ENCODE measurements at places on chromosomes 1 and 21. TPM values are rescaled to one million over a fixed set of nuclear protein-coding genes. Genes with fewer than 3 reads are reported as not detected.

The SPRR2E gene
- not detected for polyA plus RNA-seq

The NBPF4 gene
- polyA plus RNA-seq = not detected

DNA sequence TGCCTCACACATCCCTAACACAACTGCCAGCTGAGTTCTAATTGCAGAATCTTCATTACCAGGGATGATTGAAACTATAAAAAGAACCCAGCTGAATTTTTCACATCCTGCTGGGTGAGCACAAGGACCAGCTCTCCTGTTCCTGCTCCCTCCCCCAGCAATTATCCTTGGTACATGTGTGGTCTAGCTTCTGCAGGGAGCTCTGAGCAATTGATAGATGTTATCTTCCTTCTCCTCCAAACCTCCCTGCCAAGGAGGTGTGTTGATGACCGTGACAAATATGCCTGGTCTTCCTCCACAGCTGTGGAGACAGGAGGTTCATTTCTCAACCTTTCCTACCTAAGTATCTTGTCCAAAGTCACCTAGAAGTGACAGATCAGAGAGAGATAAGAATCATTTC is 65.3 kb upstream of the MAN1A2 start:
- DNase-seq = no peak

GRCh38 chr1:209756615-209757445 is 977 bp downstream of the TRAF3IP3 start:
- peak; percentile 64 for DNase-seq

The MYOG gene
- polyA plus RNA-seq = not detected

The BMP8A gene
- not detected for polyA plus RNA-seq

GRCh38 chr1:156368157-156368658 is 803 bp upstream of the RHBG start:
- no peak for DNase-seq

- no peak for DNase-seq
Measured at GRCh38 chr1:204915861-204916495, 45.3 kb downstream of the NFASC start.

DNA sequence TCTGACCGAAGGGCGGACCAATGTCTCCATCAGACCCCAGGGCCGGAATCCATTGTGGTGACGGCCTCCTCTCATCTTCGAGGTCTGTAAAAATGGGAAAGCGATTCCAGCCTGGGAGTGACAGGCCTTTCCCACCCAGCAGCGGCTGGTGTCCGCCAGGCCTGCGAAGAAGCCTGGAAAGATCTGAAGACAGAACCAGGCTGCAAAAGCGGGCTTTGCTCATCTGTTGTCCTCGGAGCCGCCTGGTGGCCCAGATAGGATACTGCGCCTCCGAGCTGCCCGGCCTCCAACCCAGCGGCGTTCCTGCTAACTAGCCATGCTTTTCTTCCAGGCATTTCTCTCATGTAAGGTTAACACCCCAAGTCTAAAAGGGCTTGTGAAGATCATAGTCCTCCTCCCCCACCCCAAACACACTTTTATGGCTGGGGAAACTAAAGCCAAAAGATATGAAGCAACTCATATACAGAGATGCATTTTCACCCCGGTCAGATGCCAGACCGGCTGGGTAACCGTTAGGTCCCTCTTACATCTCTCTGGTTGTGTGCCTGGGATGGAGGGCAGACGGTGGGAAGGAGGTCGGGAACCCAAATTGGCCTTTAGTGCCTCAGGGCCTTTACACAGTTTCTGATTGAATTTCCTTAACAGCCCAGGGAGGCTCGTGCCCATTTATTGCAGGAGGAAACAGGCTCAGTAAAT is 1.9 kb upstream of the DHRS3 start:
- DNase-seq = peak; percentile 73

The ATP5PO gene
- polyA plus RNA-seq = 318 TPM

- no peak for DNase-seq
Measured at GRCh38 chr1:233242827-233243483, 52.6 kb downstream of the PCNX2 start.
